ENCODE measurements at places on chromosomes 1 and 21.

DNA sequence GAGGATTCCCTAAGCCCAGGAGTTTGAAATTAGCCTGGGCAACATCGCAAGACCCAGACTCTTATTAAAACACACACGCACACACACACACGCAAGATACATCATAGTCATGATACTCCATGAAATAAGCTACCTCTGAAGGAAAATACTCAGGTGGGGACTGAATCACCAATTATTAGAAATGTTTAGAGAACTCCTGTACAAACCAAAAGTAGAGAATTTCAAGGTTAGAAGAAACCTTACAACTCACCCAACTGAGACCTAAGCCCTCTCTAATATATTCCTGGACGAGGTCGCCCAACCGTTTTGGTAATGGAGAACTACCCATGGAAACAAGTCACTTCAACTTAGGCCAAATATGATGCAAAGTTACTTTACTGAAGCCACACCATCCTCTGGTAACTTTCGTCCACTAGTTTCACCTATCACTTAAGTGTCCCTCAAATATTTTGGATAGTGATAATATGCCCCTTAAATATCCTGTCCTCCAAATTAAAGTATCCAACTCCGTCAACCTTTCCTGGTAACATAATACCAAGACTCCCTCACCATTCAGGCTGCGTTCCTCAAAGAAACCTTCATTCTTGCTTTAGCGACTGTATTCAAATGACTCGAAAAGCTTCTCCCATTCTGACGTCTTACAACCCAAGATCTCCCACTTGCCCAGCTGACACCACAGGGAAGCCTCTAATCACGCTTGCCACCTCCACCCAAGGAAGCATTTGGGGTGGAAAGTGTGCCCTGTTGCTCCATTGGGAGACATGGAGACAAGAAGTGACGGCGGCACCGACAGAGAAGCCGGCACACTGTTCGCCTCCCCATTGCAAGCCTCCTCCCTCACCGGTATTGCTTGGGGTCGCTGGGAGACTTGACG, 856 bp downstream of the NRDC start:
- DNase-seq, result no peak

DNA sequence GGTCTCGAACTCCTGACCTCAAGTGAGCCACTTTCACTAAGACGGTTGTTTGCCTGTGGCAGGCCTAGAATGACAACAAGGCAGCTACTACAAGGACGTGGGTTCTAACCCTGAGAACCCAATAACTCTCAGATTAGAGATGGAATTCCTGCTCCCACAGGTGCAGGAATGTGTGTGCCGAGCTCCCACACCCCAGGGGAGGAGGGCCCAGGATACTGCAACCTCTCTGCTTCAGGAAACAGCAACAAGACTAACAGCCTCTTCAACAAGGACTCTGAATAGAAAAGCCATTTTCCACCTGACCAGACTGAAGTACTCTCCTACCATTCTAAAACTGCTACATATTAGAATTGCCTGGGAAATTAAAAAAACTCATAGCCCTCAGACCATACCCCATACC, 4.9 kb downstream of the LSM10 start:
- no peak for DNase-seq

- no peak for DNase-seq
Measured at GRCh38 chr1:3543076-3544039, 68.0 kb downstream of the MEGF6 start.

DNA sequence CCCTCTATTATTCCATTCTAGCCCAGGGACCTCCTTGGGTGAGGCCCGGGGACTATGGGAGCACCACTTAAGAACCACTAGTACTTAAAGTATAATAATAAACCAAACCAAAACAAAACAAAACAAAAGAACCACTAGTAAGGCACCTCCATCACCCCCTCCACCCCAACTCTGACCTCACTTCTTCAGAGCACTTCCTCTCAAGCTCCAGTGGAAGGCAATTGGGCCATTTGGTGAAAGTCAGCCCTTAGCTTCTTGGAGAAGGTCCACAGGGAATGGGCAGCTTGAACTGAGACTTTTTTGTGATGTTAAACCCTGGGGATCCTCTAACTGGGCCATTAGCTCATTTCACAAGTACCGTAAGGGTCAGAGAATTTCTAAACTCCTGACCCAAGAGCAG, 237.3 kb downstream of the RHOU start:
- no peak for DNase-seq

GRCh38 chr1:45009956-45010854, 919 bp downstream of the HECTD3 start:
- no peak for DNase-seq

DNA sequence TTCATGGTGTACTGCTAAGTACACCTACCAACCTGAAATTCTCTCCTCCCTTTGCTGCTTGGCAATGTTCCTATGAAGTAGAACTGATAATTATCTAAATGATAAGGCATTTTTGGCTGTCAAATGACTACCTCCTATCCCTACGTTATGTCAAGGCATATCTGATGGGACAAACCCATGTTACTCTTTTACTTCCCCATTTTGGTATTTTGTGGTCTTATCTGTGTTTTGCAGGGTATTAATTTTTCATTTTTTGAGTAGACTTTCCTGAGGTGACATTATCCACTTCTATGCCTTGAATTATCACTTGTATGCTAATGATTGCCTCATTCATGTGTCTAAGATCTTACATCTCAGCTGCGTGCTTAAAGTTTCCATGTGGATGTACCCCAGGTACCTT, 499.6 kb upstream of the B3GALT2 start:
- no peak for DNase-seq

DNA sequence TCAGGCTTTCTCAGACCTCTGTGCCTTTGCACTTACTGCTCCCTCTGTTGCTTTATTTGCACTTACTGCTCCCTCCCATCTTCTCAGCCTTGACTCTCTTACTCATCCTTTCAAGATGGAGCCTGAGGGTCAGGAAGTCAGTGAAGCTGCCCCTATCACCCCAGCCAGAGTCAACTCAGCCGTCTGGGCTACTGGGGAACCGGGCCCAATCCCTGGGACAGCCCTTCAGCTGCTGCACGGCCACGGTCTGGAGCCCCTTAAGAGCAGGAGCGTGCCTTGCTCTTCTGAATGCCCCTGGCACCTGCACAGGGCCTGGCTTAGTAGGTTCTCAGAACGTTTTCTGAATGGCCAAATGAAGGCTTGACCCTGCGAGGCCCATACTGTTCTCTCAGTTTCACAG, 244.4 kb downstream of the FOXD2 start:
- DNase-seq, result no peak

- DNase-seq, result no peak
Measured at GRCh38 chr1:100942304-100943046, 46.6 kb downstream of the SLC30A7 start.

DNA sequence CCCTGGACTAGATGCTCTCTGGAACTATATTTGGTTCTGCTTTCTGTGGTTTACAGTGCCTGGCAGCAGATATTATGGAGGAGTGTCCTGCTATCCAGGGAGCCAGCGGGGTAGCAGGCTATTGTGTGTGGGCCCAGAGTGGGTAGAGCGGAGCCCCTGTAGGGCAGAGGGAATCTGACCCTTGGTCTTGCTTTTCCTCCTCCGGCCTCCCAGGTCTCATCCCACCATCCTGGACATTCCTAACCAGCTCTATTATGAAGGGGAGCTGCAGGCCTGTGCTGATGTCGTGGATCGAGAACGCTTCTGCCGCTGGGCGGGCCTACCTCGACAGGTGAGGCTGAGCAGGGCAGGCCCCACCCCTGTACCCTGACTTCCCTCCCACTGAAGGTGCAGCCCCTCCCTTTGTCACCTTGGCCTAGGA, 9.1 kb downstream of the RHOC start:
- DNase-seq, result no peak

- no peak for DNase-seq
Measured at GRCh38 chr1:38291906-38292521, 245.4 kb upstream of the POU3F1 start.

GRCh38 chr1:224666913-224667312, 50.8 kb downstream of the CNIH3 start:
- DNase-seq, result no peak

- peak; percentile 89 for DNase-seq
Measured at GRCh38 chr1:27284425-27285273, 37.3 kb upstream of the TMEM222 start.

DNA sequence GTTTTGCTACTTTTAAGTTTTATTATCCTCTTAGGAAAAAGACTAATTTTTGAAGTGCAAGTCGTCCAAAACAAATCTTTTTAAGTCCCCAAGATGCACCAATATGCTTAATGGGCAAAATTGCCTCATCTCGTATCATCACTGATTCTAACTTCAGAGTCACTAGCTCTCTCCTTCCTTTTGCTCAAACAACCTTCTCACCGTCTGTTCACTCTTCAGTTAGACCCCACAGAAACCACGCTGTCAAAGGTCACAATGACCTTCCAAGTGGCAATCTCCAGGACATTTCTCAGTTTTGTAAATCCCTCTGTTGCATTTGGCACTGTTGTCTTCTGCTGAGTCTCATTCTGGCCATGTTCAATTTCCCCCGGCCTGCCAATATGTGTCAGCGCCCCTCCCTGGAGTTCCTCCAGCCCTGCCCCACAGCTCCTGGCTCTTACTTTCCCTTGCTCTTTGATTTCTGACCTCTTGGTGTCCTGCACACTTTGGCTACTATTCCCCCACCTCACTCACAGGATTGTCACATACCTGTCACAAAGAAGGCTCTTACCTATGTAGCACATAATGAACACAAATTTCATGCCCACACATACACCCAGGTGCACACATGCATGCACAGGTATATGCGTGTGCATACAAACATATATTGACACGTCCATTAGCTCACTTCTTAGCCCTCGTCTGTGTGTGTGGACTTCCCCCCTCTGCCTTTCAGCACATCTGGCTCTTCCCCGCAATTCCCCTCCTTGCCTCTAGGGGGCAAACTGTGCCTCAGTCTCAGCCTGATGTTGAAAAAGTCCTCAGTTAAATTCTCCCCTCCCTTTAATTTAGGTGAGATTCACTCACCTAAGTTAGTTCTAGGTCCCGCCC, 354.0 kb upstream of the DUSP10 start:
- peak; percentile 43 for DNase-seq

- no peak for DNase-seq
Measured at GRCh38 chr1:245160288-245160687, 5.5 kb downstream of the KIF26B start.

DNA sequence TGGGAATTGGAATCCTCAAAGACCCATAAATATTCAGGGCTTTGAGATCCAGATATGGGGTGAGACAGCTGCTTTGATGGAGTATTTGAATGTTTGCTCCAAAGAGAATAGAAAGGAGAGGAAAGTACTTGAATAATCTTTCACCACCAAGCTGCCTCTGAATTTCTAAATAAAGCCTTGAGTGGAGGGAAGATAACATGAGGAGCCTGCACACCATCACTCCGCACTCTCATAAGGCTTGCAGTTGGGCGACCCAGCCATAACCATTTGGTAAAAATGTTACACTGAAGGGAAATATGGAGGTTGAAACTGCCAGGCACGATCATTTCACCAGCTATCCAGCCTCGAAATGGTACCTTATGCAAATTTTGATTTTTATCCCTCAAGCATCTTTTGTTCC, 38.4 kb downstream of the VCAM1 start:
- no peak for DNase-seq

DNA sequence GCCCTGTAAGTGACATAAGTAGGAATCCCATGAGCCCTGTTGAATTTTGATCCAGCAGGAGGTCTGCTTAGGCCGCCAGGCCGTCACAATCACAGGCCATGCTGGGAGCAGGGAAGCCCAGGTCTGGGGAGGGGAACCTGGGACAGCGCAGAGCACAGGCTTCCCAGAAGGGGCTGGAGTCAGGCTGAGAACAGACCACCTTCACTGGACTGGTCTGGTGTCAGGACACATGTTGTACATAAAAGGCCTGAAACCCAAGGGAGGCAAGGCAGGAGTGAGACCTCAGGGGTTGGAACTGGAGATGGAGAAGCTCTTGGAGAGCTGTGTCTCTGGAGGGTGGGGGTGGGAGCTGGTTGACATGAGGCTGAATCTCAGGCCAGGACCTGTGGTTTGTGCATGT, 63.3 kb upstream of the ARTN start:
- no peak for DNase-seq

DNA sequence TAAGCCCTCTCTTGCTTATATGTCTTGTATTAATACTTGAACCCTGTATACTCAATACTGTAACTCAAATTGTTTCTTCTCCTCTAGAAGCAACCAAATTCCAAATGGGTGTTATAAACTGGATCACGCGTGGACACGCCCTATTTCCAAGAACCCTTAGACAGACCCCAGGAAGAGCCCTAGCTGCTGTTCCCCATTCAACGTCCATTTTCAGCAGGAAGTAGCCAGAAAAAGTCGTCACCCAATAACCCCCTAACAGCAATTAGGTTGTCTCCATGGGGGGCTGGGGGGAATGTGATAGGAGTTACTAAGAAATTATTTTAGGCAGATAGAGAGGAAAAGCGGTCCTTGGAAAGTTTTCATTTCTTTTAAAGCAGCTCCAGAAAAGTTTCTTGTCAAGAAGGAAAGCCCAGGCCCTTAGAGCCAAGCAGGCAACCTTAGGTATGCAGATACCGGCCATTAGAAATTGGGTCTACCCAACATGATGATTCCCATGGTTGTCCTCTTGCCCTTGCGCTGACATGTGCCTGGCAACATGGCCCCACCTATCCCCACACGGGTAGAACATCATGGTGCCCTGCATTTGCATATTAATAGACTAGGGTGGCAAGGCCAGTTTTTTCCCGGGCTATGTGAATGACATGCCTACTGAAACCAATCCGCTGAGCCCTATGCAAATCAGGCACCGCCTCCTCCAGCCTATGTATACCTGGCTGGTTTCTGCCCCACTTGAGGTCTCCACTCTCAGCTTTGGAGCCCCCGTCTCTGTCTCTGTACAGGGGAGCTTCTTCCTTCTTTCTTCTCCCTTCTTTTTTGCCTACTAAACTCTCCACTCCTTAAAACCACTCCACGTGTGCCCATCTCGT, 4.0 kb upstream of the CD46 start:
- DNase-seq, result no peak

Data from stimulated activated CD4-positive, alpha-beta T cell treated with anti-CD3 and anti-CD28 coated beads, Interleukin-12 subunit alpha, Interleukin-12 subunit beta, amount 100 ng/mL, for 4 hours (primary cell).